ENCODE measurements at places on chromosomes 6 and 20. TPM values are rescaled to one million over a fixed set of nuclear protein-coding genes. Genes with fewer than 3 reads are reported as not detected.

- no peak for DNase-seq
These were observed 130.4 kb upstream of the QKI start for GRCh38 chr6:163284151-163284550.

DNA sequence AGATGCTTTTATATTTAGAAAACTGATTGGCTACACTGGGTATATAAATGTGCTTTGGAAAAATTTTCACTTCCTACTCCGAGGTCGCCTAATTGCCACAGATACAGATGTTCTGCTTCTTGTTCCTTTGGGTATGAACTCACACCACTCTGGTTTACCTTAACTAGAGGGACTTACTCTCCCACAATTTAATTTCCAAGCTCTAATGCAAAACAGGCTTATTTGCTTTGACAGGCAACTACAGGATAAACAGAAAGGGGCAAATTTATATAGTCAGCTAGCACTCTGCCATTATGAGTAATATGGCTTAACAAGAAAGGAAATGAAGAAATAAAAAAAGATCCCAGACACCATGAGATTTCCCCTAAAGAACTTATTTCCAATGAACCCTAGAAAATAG, 156.9 kb upstream of the ZFP64 start:
- no peak for DNase-seq

- no peak for DNase-seq
These were observed 272.1 kb downstream of the ZFAND3 start for GRCh38 chr6:38091613-38092012.

GRCh38 chr6:69129046-69129445, 494.0 kb downstream of the ADGRB3 start:
- DNase-seq = no peak

DNA sequence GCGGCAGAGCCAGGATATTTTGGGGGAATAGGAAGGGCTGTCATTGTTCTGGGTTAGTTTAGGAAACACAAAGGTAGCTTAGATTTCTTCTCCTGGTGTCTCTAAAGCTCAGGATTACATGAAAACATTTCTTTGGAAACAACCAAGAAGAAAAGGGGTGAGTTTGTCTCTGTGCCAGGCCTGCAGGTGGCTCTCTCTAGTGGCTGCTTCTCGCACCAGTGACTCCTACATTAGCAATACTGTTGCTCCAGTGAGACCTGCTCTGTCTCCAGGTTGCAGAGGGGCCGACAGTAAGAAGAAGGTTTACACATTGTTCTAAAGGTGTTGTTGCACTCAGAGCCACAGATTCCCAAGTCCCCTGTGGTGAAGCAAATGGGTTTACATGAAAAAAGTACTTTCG, 104.6 kb upstream of the GLP1R start:
- no peak for DNase-seq

DNA sequence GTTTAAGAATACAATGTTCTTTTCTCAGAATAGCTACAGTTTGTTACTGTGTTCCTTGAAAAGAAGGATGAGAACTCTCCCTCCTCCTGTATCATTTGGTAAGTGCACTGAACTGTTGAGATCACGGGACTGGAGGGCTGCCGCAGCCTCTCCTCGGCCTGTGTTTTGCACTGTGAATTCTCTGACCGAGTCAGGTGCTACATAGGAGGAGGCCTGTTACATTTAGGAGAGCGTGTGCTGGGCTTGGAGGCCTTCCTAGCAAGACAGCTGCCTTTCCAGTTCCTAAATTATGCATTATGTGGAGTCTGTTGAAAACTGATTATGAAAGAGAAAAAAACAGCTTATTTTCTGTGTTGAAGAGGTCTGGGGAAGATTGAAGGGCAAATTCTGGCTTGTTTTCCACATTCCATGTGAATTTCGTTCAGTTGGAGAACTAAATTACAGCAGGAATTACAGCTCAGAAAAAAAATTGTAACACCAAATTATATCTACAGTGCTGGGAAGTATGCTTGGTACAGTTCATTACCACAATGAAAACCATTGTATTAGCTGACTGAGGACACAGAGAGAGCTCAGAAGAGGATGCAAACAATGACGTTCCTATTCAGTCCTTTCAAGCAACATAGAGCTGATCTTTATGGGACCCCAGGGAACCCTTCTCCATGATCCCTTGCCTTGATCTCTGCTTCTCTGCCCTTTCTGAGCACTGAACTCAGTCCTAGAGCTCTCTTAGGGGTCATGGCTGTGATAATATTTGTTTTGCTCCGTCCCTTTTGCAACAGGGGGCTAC, 2.8 kb downstream of the TMC2 start:
- DNase-seq = no peak

- no peak for DNase-seq
These were observed 181.3 kb upstream of the GMDS start for GRCh38 chr6:2426561-2427340.

DNA sequence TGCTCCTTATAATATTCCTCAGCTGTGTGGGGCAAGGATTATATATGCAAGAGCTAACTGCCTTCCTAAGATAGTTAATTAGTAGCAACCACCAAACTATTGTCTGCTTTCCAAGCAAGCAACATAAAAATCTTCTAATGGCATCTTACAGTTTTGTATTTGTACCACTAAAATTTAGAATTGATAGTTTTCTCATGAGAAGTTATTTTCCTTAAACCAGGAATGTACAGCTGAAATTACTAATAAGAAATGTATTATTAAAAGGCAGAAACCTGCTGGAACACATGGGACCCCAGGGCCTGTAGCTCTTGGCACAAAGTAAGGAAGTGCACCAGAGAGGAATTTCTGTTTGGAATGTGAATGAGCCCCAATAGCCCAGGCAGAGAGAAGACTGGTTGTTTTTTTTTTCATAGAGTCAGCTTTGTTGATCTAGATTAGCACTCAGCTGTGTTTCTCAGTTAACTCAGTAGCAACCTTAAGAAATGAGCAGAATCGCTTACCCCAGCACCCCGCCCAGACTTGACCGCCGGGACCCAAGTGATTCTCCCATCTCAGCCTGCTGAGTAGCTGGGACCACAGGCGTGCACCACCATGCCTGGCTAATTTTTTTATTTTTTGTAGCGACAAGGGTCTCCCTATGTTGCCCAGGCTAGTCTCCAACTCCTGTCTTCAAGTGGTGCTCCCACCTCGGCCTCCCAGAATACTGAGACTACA, 2.6 kb downstream of the MGME1 start:
- DNase-seq = no peak

DNA sequence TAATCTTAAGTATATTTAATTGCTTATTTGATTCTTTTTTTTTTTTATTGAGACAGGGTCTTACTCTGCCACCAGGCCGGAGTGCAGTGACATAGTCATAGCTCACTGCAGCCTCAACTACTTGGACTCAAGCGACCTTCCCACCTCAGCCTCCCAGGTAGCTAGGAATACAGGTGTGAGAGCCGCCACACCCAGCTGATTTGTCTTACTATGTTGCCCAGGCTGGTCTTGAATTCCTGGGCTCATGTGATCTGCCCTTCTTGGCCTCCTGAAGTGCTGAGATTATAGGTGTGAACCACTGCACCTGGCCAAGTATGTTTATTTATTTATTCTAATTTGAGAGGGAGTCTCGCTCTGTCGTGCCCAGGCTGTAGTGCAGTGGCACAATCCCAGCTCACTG, 38.2 kb downstream of the PTPN1 start:
- no peak for DNase-seq

- DNase-seq = no peak
These were observed 293.5 kb upstream of the FERMT1 start for GRCh38 chr20:6416371-6416770.

DNA sequence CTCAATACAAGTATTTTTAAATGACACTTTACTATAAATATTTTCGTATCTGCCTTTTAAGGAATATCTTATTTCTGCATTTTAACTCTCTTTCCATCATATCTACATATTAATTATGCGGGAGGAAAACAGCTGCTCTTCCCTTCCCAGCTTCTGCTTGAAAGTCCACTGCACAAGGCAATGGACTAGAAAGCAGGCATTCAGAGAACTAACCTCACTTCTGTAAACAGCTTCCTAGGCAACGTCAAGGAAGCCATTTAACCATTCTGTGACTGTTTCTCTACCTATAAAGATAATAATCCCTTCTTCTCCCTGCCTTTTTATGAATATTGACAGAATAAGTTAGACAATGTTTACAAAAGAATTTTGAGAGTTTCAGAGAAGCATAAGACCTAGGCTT, 319.4 kb downstream of the BTBD9 start:
- DNase-seq = no peak

DNA sequence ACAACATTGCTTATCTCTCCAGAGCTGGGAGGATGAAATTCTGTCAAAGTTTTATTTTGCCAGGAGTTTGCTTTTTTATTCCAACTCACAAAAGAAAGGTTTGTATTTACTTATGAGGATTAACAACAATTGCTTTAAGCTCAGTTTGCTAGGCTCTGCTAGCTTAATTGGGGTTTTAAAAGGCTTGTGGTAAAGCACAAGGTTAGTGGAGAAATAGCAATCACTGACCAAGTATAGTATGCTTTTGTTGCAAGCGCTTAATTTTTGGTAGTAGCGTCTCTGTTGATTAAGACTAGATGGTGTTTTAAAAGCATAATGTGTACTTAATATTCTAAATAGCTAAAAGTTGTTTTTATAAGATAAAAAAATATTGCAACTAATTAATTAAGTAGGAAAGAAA, 45.7 kb downstream of the TINAG start:
- DNase-seq = no peak

Gene C20orf204
- polyA plus RNA-seq = 0.36 TPM

Gene DCDC2
- polyA plus RNA-seq = not detected

Gene NHSL1
- polyA plus RNA-seq = 10.5 TPM

Gene CST5
- polyA plus RNA-seq = not detected

Gene SCAF8
- polyA plus RNA-seq = 11.2 TPM

Gene BANF2
- not detected for polyA plus RNA-seq

Gene FUT9
- polyA plus RNA-seq = not detected

Gene PTK6
- 0.14 TPM for polyA plus RNA-seq
